SK-MEL-5 (cell line): ENCODE measurements at places on chromosomes 13 and 19. TPM values are rescaled to one million over a fixed set of nuclear protein-coding genes. Genes with fewer than 3 reads are reported as not detected.
A peak's percentile ranks its signal among the peaks of the same experiment; 100 is the strongest.

DNA sequence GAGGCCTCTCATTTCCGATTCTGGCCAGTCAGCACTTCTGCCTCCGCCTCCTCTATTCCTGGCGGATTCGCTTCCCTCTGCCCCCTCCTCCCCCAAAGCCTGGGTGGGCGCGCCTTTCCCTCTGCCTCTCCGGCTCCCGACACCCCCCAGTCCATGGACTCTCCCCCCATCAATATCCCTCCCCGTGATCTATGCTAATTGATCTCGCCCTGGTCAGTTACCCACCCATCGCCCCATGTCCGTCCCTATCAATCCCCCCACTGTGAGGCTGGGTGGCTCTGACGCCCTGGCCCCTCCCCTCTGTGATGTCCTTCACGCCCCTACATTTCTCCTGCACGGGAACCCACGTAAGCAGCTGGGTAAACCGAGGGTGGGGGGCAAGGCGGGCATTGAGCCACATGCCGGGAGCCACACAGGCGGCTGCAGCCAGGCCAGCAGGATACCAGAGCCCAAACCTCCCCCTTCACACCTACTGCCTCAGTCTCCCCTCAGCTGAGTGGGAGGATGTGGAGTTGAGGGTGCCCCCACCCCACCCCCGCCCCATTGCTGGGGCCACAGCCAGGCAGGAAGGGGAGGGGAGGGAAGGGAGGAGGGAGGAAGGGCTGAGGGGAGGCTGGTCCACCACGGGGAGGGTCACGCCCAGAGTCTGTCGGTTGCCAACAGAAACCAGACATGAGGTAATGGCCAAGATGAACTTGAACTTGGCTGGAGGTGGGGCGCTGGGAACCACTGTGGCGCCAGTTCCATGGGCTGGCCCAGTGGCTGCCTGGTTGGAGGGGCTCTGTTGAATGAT is 21.0 kb downstream of the SMIM24 start:
- peak; percentile 26 for DNase-seq

Gene FGF22
- 0.24 TPM in 1 of 2 replicates, not detected in the other for total RNA-seq

- DNase-seq = no peak
These were observed 8.8 kb downstream of the PPP1R37 start for GRCh38 chr19:45101806-45102205.

DNA sequence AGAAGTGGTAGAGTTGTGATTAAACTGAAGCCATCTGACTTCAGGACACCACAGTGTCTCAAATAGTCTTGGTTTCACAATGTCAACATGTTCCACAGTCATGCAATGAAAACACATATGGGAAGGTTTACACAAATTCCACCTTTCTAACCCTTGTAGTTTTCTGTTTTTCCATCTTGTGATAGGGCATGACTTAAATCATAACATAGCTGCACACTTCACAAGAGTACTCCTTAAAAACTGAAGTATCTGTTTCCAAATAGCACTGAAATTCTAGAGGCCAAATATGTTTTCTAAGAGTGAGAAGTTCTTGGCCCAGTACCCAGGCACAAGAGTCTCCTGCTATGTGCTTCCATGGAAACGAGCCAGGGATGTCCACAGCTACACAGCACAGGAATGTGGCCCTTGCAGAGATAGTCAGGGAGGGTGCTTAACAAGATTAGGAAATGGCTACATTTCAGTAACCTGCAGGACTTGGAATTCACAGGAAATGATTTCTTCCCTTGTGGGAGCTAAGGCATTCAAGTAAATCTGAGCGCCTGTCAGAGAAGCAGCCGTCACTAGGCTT is 269.1 kb downstream of the NDFIP2 start:
- no peak for DNase-seq

Gene MYO9B
- 62.6 and 79.9 TPM in 2 replicates for total RNA-seq

DNA sequence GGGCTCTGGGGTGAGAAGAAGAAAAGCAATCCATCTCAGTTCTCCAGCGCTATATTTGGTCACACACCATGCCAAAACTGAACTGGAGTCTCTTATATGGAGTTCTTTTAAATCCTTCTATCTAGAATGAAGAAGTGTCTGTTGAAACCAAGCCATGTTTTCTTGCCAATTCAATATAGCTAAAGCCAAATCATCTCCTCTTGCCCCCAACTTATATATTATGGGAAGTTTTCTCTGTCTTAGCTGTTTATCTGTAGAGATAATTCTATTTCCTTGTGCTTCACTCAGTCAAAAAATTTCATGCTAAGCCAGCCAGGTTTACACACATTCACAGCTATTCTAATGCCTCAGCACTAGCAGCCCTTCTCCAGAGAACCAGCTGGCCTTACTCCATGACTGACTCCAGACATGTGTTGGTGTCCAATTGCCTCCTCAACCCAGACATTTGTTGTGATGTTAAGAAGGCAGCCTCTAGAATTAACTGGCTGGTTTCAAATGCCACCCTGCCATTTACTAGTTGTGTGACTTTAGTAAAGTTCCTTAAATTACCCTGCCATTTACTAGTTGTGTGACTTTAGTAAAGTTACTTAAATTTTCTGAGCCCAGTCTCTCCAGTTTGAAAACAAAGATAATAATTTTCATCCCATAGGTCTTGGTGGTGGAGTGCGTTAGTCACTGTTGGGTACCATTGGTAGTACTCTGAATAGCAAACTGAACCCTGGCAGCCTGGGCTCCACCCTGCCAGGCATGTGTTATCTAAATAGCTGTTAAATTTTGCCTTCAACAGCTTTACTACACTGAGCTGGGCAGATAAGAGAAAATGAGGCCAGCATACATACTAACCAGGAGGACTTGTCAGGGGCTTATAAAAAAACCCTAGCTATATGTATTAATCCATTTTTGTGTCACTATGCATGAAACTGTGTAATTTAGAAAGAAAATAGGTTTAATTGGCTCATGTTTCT is 525.1 kb downstream of the LMO7 start:
- DNase-seq = no peak

Gene SRRM5
- total RNA-seq = not detected in 2 replicates

- no peak for DNase-seq
These were observed 140.2 kb downstream of the VWA8 start for GRCh38 chr13:41820581-41821237.

GRCh38 chr19:38737921-38738737 is 6.1 kb downstream of the CAPN12 start:
- DNase-seq = no peak

DNA sequence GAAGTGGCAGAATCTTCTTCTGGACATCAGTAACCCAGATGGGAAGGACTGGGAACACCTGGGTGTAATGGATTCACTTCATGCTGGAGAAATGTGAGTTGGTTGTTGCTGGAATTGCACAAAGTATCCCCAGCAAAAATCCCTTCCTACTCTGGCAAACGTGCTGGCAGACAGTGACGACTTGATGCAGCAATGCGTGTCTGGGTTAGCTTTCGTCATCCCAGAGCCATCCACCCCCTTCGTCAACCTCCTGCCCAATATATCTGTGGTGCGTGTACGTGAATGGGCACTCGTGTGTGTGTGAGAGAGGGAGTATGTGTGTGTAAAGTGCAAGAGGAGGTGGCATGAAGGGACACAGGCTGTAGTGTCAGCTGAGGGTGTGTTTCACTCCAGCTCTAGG is 70.9 kb downstream of the TM9SF2 start:
- DNase-seq = no peak

Gene TRPC4
- not detected in 2 replicates for total RNA-seq

- peak; percentile 48 for DNase-seq
These were observed 86.8 kb upstream of the SCEL start for GRCh38 chr13:77448689-77449088.

GRCh38 chr13:96710166-96710862 is 284.0 kb downstream of the OXGR1 start:
- no peak for DNase-seq

- DNase-seq = no peak
These were observed 254.4 kb downstream of the DLEU7 start for GRCh38 chr13:50589139-50589538.

Gene NCAN
- not detected in 2 replicates for total RNA-seq

GRCh38 chr19:12769689-12770088 is 5.7 kb downstream of the HOOK2 start:
- no peak for DNase-seq
